NCI-H1436 treated with DMSO at 0.1 percent for 48 hours (cell line): ENCODE measurements at places on chromosomes 13 and 19.

- DNase-seq = no peak
Measured at GRCh38 chr19:13981467-13981866, 24.7 kb downstream of the RFX1 start.

GRCh38 chr13:37561031-37561430 lies 37.5 kb downstream of the POSTN start:
- DNase-seq = no peak

GRCh38 chr19:15671891-15672579 lies 852 bp upstream of the CYP4F12 start:
- no peak for DNase-seq

DNA sequence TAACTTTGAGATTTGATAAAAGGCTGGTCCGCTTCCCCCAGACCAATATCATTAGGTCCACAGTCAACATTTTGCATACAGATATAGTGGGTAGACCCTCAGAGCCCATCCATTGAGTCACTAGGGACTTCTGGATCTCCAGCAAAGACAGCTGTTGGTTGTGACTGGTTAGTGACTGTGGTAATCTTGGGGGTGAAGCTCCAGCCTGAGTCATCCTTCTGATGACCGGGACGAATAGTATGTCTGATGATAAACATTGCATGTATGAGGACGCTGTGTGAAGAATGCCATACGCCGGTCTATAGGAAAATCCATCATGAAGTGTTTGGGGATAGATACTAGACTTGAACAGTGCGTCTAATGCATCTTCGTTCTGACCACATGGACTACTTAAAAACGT lies 307.0 kb downstream of the UQCRFS1 start:
- no peak for DNase-seq

GRCh38 chr13:30639671-30640070 lies 22.0 kb downstream of the USPL1 start:
- no peak for DNase-seq

DNA sequence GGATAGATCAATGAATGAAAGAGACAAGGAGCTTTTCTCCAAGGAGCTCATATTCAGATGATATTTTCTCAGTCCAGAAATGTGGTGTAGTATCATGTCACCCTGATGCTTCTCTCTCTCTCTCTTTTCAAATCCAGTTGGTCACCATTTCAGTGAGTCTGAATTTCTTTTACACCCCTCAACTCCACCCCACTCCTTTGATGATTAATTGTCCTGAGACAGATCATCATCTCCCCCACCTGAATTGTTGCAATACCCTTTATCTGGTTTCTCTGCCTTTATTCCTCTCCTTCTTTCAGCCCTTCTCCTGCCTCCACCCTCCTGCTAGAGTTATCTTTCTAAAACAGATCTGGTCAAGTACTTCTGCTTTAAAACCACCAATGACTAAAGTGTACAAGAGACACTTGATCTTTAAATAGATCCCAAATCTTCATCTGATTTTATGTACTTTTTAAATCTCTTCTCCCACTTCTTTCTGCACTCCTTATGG lies 299.8 kb downstream of the KLF5 start:
- DNase-seq = no peak

DNA sequence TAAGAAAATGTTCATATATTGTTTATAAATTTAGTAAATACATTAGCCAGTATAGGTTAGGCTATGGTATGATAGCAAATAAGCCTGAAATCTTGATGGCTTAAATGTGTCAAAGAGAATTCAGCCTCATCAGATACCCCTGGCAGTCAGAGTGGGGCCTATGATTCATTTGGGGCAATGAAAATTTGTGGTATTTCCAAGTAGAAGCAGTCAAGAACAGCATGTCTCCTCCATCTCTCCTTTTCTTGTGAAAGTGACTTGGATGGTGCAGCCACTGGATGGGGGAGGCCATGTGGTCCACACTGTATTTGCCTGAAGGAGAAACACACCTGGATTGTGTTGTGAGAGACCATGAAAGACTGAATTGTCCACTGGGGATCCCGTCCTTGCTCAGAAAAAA lies 82.7 kb downstream of the DLEU7 start:
- no peak for DNase-seq

- DNase-seq = no peak
Measured at GRCh38 chr13:98517576-98518310, 59.2 kb downstream of the STK24 start.

GRCh38 chr13:72246396-72246795 lies 379.4 kb upstream of the DACH1 start:
- DNase-seq = no peak

DNA sequence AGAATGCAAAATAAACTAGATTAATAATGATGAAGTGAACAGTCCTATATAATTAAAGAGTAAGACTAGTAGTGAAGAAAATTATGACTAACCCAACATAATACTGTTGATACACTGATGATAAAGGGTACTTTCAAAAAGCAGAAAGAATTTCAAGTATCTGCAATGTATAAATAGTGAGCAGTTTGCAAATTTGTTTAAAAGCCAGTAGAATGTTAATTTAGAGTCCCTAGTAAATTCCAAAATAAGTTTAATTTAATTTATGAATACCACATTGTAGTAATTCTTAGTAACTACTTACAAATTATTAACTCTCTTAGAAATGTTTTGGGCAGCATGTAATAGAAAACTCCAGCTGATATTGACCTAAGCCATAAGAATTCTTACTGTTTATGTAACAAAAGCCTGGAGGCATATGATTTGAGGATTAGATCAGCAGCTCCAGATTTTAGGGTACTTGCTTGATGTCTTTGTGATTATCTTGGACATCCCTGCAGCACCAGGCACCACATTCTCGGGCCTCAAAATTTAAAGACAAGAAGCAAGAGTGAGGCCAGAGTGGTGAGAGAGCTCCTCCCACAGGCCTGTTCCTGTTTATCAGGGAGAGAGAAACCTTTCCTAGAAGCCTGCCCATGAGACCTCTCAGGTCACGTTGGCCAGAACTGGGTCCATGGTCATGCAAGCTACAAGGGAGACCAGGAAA lies 67.6 kb upstream of the TDRD3 start:
- peak; percentile 36 for DNase-seq

DNA sequence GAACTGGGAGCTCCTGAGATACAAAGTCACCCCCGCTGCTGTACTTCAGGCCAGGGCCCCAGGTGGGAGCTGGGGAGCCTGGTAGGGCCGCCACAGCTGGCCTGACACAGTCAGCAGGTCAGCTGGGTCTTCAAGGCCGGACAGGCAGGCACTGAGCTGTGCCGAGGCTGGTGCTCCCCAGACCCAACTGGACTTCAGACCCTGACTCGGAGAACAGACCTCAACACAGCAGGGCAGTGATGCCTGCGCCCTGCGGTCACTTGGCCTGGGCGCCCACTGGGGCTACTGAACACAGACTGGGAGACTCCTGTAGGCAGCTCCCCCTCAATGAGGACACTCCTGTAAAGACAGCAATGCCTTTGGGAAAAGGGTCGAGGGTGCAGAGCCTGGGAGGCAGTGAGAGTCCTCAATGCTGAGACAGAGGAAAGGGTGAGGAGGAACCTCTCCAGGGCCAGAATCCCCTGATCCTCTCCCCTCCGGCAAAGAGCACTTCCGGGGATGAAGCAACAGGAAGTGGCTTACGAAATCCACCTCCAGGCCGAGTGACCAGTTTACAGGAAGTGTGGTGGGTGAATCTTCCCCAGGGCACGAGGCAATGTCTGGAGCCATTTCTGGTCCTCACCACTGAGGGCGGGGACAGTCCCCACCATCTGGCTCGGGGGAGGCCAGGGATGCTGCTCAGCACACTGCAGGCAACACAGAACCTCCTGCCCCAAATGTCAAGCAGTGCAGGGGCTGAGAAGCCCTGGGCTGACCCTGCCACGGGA lies 40.8 kb upstream of the ISYNA1 start:
- DNase-seq = no peak

DNA sequence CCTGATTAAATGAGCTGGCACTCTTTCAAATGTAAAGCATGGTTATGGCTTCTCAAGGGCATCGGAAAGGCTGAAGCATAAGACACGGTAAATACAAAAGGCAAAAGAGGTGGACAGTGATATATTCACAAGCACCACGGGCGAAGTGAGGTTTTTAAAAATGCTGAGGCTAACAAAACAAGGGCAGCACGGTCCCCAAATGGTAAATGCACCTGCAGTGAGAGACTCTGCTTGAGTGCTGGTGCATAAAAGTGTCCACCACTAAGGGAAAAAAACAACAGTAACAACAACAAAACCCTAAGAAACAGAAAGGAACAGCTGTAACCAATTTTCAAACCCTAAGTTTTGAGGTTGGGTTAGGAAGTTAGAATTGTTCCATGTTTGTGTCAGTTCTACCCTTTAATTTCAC lies 234.9 kb downstream of the PCDH9 start:
- no peak for DNase-seq

GRCh38 chr19:30062907-30063649 lies 121.0 kb downstream of the URI1 start:
- DNase-seq = no peak

GRCh38 chr13:106688940-106689339 lies 121.0 kb upstream of the ARGLU1 start:
- no peak for DNase-seq

- peak; percentile 13 for DNase-seq
Measured at GRCh38 chr13:103451656-103452055, 385.4 kb upstream of the SLC10A2 start.

DNA sequence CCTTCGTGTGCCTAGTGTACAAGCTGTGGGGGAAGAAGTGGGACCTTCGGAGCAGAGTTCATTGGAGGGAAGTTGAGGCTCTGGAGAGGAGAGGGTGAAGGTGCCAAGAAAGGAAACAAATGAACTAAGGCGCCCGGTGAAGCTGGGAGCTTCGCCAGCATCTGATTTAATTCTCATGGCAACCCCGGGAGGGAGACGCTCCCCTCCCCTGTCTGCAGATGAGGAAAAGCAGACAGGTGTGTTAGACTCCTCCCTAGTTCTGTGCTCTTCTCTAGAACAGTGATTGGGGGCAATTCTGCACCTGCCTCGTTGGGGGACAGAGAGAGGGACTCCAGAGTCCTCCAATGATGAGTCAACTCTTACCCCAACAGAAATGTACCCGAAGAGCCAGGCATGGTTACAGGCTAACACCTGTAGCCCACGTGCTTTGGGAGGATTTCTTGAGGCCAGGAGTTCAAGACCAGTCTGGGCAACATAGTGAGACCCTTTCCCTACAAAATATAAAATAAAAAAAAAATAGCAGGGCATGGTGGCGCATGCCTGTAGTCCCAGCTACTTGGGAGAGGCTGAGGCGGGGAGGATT lies 4.2 kb downstream of the SSC5D start:
- peak; percentile 22 for DNase-seq
